Stimulated activated CD8-positive, alpha-beta memory T cell treated with anti-CD3 and anti-CD28 coated beads, Interleukin-4, amount 100 ng/mL, for 1 hour (primary cell): ENCODE measurements at places on chromosomes 4 and X.

- DNase-seq, result no peak
Observed at GRCh38 chr4:70830054-70830453, 9.6 kb downstream of the GRSF1 start.

DNA sequence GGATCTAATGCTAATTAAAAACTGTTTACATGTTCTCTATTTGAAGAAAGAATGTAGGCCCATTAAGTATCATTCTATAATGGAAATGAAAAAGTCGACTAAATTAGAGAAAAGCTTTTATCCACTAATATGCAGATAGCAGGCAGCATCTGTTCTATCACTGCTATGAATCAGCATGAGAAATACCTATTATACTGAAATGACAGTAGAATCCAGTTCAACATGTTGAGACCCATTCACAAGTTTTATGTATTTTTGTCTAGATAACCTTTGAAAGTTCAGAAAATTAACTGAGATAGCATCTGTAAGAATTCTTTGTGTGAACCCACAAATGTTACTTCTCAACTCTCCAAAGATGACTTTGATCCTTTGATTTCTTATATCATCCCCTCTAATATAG lies 1254.4 kb upstream of the ADGRL3 start:
- no peak for DNase-seq

GRCh38 chrX:153379971-153380581 lies 21.1 kb downstream of the PNMA6E start:
- DNase-seq, result no peak

GRCh38 chrX:106899276-106899675 lies 3.9 kb downstream of the RIPPLY1 start:
- no peak for DNase-seq

DNA sequence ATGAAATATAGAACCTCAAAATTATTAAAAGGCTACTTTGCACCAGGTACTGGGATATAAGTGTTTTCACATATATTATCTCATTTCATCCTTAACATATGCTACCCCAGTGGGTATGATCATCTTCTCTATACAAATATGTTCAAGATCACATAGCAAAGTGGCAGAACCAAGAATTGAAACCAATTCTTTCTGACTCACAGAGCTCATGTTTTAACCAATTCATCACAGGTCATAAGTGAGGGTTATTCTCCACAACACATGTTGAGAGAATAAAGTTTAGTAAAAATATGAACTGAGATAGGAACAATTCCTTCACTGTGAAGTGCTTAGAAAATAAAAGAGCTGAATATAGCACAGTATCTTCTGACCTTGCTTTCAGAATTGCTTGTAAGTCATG lies 442.9 kb upstream of the RASGEF1B start:
- no peak for DNase-seq

DNA sequence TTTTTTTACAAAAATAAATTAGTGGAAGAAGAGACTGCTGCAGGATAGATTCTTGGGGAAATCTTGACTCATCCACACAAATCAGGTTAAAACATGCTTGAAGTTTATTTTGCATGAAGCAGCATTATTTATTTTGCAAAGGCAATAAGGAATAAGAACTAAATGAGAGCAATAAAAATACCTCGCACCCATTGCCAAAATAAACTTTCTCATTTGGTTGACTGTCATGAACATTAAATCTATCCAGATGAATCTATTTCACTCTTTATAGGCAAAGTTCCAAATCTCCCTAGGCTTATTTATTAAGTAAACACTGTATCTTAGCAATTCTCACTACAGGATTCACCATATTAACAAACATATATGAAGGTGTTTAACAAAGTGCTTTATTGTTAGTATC lies 58.9 kb downstream of the HOPX start:
- DNase-seq, result no peak
